ENCODE measurements at places on chromosomes 3 and 15.

DNA sequence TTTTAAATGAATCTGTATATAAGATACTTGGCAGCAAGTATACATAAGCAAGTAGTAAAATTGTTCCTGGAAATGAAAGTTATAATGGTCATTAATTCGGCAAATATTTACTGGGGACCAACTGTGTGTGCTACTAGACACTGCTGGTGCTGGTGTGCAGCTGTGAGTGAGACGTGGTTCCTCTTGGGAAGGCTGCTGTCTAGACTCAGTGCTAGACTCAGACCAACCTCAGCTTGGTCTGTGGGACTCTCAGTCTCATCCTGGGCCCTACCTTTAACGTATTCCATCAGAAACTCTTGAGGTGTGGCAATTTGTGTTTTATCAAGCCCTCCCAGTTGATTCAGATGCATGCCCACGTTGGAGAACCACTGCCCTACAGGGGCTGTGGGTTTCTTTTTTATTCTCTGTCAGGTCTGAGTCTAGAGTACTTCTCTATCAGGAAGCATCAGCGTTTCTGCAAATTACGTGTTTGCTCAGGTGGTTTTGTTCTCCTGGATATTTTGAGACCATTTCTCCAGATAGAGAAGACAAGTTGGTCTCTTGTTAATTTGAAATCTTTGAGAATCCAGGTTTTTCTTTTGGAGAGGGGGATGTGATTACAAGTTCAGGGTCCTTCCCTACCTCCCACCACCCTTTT lies 6.8 kb downstream of the TLNRD1 start:
- H3K27ac ChIP-seq, result no peak overlapping the region
- peaks cover 7% of the 10 kb centered on the region for H3K36me3 ChIP-seq
- H3K4me3 ChIP-seq, result no peak overlapping the region
- H3K4me1 ChIP-seq, result peaks cover 23% of the 10 kb centered on the region
- H3K27me3 ChIP-seq, result no peaks in the 10 kb centered on the region

- DNase-seq, result no peak
- no peaks in the 10 kb centered on the region for H3K36me3 ChIP-seq
- peak overlapping the region; percentile 48 for H3K4me3 ChIP-seq
- H3K27ac ChIP-seq, result peak overlapping the region; percentile 99
- peaks cover 81% of the 10 kb centered on the region for H3K4me1 ChIP-seq
Observed at GRCh38 chr15:66802025-66803001, 100.3 kb downstream of the SMAD6 start.

- H3K36me3 ChIP-seq, result no peaks in the 10 kb centered on the region
- H3K27ac ChIP-seq, result no peak overlapping the region
- no peak overlapping the region for H3K4me3 ChIP-seq
Observed at GRCh38 chr3:72957297-72957696, 39.3 kb upstream of the PPP4R2 start.

- no peaks in the 10 kb centered on the region for H3K27me3 ChIP-seq
- no peak for DNase-seq
- H3K4me3 ChIP-seq, result no peak overlapping the region
- no peak overlapping the region for H3K27ac ChIP-seq
Observed at GRCh38 chr15:90287946-90288345, 22.5 kb downstream of the NGRN start.

DNA sequence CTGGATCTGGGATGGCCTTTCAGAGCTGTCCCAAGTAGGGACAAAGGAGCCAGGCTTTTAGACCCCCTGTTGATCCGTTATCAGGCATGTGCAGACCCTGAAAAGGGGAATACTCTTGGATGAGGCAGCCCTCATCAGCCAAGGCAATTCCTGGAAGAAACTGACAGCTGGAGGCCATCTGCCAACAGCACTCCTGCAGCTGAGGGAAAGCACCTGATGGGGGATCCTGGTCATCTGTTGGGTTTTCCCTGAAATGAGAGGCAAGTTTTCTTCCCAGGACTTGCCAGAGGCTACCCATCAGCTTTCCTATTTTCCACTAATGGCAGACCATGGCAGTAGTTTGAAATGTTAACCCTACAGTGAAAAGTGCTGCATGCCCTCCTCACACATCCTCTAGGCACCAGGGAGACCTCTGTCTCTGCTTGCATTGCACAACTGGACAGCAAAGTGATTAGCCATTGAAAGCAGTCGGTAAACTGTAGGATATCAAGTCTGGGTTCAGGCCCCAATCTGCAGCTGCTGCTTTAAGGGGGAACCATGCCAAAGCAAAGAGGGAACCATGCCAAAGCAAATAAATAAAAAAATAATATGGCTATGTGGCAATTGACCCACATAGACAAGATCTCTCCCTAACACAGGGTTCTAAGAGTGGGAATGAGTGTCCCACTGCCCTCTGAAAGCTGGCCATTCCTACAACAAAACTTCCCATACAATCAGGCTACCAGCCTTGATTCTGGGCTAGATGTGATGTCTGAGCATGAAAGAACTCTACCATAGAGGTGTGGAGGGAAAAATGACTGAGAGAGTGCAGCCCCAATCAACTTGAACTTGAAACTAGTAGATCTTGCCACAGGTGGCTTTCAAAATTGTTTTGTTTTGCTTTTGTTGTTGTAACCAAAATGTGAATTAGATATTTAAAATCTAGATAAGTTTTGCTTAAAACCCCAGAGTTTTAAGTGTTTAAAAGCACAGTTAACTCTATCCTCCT lies 232.0 kb upstream of the STT3B start:
- no peaks in the 10 kb centered on the region for H3K4me1 ChIP-seq
- H3K27me3 ChIP-seq, result peaks cover 3% of the 10 kb centered on the region
- no peak overlapping the region for H3K27ac ChIP-seq
- no peak for DNase-seq
- H3K36me3 ChIP-seq, result no peaks in the 10 kb centered on the region

- no peaks in the 10 kb centered on the region for H3K36me3 ChIP-seq
- DNase-seq, result no peak
- no peak overlapping the region for H3K27ac ChIP-seq
- no peak overlapping the region for H3K4me3 ChIP-seq
- peaks cover 4% of the 10 kb centered on the region for H3K27me3 ChIP-seq
Observed at GRCh38 chr3:18988614-18989229, 159.6 kb upstream of the KCNH8 start.

DNA sequence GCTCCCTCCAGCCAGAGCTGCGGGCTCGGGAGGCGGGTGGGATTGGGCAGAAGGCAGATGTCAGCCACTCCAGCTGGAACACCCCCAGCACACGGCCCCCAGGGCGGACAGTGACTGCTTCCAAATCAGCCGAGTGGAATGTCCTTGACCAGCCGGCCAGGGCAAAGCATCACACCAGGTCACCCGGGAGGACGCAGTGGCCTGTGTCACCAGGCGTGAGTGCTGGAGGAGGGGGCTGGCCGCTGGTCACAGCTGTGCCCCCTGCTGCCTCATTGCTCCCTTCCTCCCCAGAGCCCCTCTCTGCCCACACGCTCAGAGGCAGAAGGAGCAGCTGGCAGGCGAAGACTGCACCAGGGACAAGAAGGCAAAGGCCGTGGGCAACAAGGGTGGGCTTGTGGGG lies 33.5 kb downstream of the NTRK3 start:
- DNase-seq, result no peak
- H3K27me3 ChIP-seq, result no peaks in the 10 kb centered on the region
- H3K4me1 ChIP-seq, result no peaks in the 10 kb centered on the region
- H3K4me3 ChIP-seq, result no peak overlapping the region

- no peaks in the 10 kb centered on the region for H3K4me1 ChIP-seq
- peaks cover 19% of the 10 kb centered on the region for H3K27me3 ChIP-seq
- no peaks in the 10 kb centered on the region for H3K36me3 ChIP-seq
- H3K27ac ChIP-seq, result no peak overlapping the region
Observed at GRCh38 chr3:38662544-38662943, 13.1 kb upstream of the SCN5A start.

- H3K27me3 ChIP-seq, result no peaks in the 10 kb centered on the region
- peaks cover 63% of the 10 kb centered on the region for H3K4me1 ChIP-seq
- peak overlapping the region; percentile 91 for H3K27ac ChIP-seq
- DNase-seq, result no peak
- peaks cover 3% of the 10 kb centered on the region for H3K36me3 ChIP-seq
Observed at GRCh38 chr15:38843051-38843501, 278.5 kb upstream of the RASGRP1 start.

- H3K4me3 ChIP-seq, result no peak overlapping the region
- no peaks in the 10 kb centered on the region for H3K27me3 ChIP-seq
- peak overlapping the region; percentile 75 for H3K27ac ChIP-seq
- H3K4me1 ChIP-seq, result peaks cover 86% of the 10 kb centered on the region
- H3K36me3 ChIP-seq, result peaks cover 58% of the 10 kb centered on the region
Observed at GRCh38 chr3:99760629-99761028, 57.0 kb upstream of the CMSS1 start.

DNA sequence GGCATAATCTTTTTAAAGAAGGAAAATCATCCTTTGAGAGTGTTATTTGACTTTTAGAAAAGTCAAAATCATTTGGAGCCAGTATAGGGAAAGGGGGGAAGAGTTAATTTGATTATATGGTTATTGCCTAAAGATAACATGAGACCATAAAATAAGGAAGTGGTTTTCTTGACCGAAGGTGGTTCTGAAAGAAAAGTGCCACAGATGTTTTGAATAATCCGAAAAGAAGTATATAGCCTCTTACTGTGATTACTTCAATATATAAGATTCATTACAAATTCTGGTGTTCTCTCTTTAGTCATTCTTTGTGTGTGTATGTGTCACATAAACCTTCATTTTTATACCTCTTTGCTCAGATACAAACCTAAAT lies 1.1 kb downstream of the DNAJB11 start:
- peak overlapping the region; percentile 90 for H3K4me3 ChIP-seq
- no peak for DNase-seq
- peaks cover 31% of the 10 kb centered on the region for H3K4me1 ChIP-seq
- H3K36me3 ChIP-seq, result peaks cover 27% of the 10 kb centered on the region
- no peaks in the 10 kb centered on the region for H3K27me3 ChIP-seq

- H3K27ac ChIP-seq, result peak overlapping the region; percentile 16
- H3K27me3 ChIP-seq, result no peaks in the 10 kb centered on the region
- DNase-seq, result no peak
Observed at GRCh38 chr3:11635680-11636393, 7.9 kb downstream of the VGLL4 start.

DNA sequence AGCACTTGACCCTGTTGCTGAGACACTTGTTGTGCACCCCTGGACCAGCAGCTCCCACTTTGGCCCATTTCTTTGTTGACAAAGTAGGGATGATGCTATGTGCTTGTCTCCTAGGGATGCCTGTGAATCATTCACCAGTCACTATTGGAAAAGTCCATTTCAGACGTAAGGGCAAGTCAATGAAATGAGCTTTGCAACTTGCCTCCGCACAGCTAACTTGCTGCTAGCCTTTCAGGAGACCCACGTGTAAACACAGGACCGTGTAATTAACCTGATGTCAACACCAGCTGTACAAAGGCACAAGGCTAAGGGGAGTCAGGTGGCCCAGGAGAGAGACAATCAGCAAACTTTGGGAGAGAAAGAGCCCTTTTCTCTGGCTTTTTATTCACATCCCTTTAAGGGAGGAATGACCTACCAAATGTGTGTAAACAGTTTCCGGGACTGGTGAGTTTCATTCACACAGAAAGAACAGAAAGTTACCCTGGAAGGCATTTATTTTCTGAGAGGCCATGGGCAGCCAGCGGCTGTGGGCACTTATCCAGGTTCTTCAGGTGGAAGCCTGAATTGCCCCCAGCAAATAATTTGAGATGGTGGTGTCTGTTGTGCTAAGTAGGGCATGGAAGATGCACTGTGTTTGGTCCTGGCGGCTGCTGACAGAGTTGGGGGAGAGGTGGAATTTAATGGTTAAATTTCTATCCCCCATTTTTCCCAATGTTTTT lies 54.0 kb downstream of the TIPARP start:
- peaks cover 23% of the 10 kb centered on the region for H3K36me3 ChIP-seq
- no peak overlapping the region for H3K4me3 ChIP-seq
- H3K27me3 ChIP-seq, result no peaks in the 10 kb centered on the region
- peak overlapping the region; percentile 77 for H3K27ac ChIP-seq
- peaks cover 63% of the 10 kb centered on the region for H3K4me1 ChIP-seq

DNA sequence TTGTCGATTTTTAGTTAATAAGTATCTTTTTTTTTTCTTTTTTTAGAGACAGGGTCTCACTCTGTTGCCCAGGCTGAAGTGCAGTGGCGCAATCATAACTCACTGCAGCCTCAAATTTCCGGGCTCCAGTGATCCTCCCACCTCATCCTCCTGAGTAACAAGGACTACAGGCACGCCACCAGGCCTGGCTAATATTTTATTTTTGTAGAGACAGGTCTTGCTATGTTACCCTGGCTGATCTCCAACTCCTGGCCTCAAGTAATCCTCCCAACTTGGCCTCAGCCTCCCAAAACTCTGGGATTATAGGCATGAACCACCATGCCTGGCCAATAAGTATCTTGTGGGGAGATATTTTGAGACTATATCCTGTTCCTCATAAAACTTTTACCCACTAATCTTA lies 29.4 kb upstream of the ARID3B start:
- no peaks in the 10 kb centered on the region for H3K4me1 ChIP-seq
- DNase-seq, result no peak
- no peak overlapping the region for H3K27ac ChIP-seq
- no peak overlapping the region for H3K4me3 ChIP-seq
- no peaks in the 10 kb centered on the region for H3K27me3 ChIP-seq

DNA sequence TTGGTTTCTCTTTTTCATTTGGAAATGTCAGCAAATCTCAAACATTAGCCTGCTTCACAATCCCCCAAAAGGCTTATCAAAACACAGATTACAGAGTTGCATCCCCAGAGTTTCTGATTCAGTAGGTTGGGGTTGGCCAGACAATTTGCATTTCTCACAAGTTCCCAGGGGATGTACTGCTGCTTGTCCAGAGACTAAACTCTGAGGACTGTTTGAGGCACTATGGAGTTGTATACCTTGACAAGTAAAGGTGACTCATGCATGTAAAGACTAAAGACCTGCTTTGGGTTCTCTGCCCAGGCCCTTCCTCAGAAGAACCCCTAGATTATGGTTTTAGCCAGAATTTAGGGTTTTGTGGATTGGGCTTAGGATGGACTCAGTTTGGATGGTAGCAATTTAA lies 151.1 kb upstream of the ARHGEF26 start:
- H3K4me1 ChIP-seq, result no peaks in the 10 kb centered on the region
- H3K27me3 ChIP-seq, result peaks cover 3% of the 10 kb centered on the region
- H3K36me3 ChIP-seq, result no peaks in the 10 kb centered on the region
- no peak for DNase-seq

GRCh38 chr3:38108649-38109579 lies 28.0 kb downstream of the ACAA1 start:
- peaks cover 2% of the 10 kb centered on the region for H3K36me3 ChIP-seq
- no peaks in the 10 kb centered on the region for H3K4me1 ChIP-seq
- H3K27ac ChIP-seq, result no peak overlapping the region
- DNase-seq, result no peak
- no peak overlapping the region for H3K4me3 ChIP-seq

DNA sequence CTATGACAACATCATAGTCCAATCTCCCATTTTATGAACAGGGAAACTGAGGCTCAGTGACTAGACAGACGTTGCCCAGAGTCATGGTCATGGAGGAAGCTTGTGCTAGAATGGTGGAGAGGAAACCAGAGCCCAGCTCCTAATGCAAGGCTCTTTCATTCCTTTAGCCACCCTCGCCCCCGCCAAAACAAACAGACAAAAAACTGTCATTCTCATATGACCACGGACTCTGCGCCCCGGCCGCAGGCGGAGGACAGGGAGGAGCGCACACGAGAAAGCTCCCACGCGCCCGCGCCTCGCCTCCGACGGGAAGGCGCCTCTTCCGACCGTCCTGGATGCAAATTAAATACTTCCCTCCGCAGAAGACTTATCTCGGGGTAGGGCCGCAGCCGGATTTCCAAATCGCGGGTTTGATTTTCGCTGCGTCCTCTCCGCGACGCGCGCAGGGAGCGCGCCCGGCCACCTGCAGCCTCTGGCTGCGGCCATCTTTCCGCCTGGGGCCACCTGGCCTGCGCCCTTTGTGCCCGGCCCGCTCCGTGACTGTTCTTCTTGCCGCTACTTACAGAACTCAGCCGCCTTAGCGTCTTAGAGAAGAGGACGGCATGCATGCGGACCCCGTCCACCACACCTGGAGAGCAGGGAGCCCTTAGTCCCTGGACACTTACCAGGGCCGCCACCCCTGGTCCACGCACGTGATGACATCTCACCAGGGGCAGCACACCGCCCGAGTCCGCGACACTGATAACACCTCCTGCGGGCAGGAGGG lies 670 bp upstream of the ATP13A3 start:
- no peaks in the 10 kb centered on the region for H3K27me3 ChIP-seq
- DNase-seq, result peak; percentile 76
- H3K27ac ChIP-seq, result peak overlapping the region; percentile 71
- H3K36me3 ChIP-seq, result no peaks in the 10 kb centered on the region

Data from osteocyte (in vitro differentiated cells).